Activated CD8-positive, alpha-beta memory T cell treated with anti-CD3 and anti-CD28 coated beads for 1 hour (primary cell): ENCODE measurements at places on chromosomes 5 and 9.

DNA sequence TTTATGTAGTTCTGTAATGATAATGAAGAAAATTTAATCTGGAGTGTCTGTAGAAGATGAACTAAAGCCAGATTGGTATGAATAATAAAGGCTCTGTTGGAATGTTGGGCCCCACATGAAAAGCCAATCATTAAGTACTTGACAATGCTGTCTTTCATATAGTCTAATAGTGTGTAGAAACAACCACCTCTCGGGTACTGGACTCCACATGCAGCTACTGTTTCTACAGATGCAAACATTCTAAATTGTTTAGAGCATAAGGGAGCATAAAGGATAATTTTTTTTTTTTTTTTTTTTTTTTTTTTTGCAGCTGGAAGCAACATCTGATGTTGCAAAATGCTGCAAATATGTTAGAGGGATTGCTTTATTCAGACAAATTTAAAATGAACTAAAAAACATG is 354.3 kb downstream of the KCTD16 start:
- no peak for DNase-seq

DNA sequence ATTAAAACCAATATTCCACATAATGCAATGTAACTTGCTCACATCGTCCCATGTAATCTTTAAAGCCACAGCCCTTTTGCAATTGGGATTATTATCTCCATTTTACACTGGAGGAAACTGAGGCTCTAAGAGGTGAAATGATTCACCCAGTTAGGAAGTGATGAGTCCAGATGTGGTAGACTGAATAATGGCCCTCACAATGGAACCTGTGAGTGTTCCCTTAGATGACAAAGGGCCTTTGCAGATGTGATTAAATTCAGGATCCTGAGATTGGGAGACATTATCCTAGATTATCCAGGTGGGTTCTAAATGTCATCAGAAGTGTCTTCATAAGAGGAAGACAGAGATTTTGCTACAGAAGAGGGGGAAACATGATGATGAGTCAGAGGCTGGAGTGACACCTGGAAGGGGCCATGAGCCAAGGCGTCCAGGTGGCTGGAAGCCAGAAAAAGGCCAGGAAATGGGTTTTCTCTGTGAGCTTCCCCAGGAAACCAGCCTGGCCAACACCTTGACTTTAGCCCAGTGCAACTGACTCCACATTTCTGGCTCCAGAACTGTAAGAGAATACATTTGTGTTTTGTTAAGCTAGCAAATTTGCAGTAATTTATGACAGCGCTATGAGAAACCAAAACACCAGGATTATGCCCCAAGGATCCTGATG is 139.1 kb downstream of the KCNIP1 start:
- no peak for DNase-seq

DNA sequence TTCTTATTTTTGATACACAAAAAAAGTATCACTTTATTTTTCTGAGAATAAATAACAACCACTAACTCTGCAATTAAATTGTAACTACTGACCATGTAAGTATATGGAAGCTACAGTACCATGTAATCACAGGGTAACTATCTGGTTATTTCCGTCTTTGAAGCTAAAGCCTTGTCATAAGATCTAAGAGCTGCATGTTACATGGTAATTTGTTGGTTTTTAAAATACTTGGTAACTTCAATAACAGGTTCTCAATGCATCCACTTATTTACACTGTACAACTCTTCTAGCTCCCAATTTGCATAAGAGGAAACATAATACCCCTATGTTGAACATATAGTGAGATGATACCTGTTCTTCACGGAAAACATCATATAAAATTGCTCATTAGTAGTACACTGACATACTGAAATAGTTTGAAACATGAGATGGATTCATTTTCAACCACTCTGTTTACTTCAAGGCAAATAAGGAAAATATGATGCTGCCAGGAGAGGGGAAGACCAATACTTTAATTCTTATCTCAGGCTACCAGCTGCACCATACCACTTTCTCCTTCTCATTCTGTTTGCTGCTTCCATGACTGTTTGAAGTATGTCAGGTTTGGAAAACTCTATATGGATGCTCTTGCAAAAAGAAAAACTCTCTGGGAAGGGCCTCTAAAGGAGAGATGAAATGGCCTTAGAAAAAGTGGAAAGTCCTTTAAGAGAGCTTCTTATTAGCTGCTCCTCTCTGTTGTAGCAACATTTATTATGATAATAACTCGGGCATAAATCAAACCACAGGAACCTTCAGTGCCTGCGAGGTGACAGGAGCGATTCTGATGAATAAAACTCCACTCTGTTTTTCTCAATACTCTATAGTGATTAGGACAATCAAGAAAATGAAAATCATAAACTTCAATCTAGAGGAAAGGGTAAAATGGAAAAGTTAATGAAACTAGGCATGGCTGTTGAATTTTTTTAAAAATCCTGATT is 150.2 kb downstream of the KIAA0825 start:
- DNase-seq, result no peak

DNA sequence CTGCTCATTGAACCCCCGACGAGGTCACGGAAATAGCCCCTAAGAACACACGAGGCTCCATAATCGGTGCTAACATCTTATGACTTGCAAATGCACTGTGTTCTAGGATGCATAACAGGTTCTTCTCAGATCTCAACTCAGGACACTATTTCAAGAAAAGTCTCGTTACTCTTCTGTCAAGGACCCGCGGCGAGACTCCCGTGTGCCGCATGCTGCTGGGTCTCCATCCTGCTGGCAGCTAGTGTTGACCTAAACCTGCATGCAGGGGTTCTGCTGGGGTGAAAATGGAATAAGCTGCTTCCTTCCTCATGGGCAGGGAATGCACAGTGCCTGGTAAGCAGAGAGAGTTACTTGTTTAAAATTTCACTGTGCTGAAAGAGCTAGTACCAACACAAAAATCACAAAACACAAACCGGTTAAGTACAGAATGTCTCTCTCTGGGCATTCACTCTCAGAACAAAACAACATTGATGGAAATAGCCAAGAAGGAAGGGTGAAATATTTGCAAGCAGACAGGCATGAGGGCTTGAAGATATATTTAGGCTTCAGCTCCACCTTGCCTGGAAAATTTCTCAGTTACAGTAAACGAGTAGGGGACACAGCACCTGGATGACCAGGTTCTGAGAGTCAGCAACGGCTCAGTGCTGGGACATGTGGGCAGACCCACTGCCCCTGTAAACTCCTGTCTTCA is 416.5 kb downstream of the GADD45G start:
- DNase-seq, result no peak
